ENCODE measurements at places on chromosomes 7 and 10. TPM values are rescaled to one million over a fixed set of nuclear protein-coding genes. Genes with fewer than 3 reads are reported as not detected.

Gene CCDC7
- 10.3 TPM for total RNA-seq

Gene CYP2C19
- 0.40 TPM for total RNA-seq

Gene DLG5
- 17.9 TPM for total RNA-seq

Gene COX15
- 17.7 TPM for total RNA-seq

Gene PAX4
- total RNA-seq: 0.09 TPM

Gene PNLIPRP3
- 0.32 TPM for total RNA-seq

Gene ACBD5
- 8.8 TPM for total RNA-seq

Gene SPRN
- total RNA-seq: 0.03 TPM

Gene MEOX2
- total RNA-seq: 1.3 TPM

Gene PRKAR2B
- total RNA-seq: 6.9 TPM

Gene CPA1
- 37,514 TPM for total RNA-seq

- no peak for DNase-seq
Observed at GRCh38 chr10:85946713-85947326, 419.8 kb downstream of the GRID1 start.

DNA sequence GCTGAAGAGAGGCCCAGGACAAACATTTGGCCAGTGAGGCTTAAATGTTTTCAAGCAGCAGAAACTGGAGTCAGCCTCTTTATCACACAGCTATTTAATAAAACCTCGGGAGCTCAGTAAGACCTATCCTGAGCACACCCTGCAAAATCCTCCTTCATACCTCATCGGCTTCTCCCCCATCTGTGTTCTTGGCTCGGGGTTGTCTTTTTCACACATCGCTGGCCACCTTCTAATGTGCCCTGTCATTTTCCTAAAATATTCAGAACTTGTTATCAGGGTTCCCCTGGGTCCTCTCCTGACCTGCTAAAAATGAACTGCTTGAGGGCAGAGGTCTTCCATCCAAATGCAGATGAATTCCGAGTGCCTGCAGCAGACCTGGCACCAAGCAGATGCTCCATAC lies 310.3 kb upstream of the AKR1E2 start:
- no peak for DNase-seq

DNA sequence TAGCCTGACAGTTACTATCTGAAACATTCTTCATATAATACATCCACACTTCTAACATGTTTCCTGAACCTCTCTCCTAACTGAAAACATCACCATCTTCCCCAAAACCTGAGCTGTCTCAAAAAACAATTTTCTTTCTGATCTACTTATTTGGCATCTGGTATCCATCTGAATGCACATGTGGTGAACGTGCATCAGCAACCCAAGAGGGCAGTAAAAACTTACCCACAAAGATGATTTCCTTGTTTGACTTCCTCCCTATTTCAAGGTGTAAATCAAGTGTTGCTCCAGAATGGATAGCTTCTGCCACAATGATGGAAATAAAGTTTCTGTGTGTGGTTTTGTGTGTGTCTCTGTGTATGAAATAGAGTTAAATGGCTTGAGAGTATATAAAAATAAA lies 500.4 kb downstream of the MAGI2 start:
- no peak for DNase-seq

- DNase-seq: no peak
Observed at GRCh38 chr7:157844141-157844540, 507.3 kb downstream of the DNAJB6 start.

GRCh38 chr7:150450491-150451001 lies at the start of gene GIMAP8:
Gene GIMAP8, plus strand, starts transcription at chr7:150450630. Its CDS starts 16,069 bp downstream, at chr7:150466699.
- no peak for DNase-seq

- no peak for DNase-seq
Observed at GRCh38 chr10:86366902-86367151, 232 bp upstream of the GRID1 start.

DNA sequence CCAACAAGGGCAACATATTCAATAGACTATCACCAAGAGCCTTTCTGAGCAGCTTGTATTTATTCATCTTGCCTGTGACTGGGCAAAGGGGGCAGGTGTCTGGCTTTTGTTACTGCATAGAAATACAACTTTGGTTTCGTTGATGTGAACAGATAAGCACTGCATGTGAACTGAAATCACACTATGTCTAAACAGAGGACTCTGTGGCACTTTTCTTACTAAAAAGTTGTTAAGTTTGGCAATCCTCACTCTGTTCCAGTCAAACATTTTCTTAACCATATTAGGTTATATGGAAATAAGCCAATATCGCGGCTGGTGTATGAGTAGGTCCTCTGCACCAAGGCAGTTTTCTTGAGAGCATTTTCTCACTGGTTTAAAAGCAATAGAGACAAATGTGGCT lies 48.5 kb downstream of the CALD1 start:
- no peak for DNase-seq

DNA sequence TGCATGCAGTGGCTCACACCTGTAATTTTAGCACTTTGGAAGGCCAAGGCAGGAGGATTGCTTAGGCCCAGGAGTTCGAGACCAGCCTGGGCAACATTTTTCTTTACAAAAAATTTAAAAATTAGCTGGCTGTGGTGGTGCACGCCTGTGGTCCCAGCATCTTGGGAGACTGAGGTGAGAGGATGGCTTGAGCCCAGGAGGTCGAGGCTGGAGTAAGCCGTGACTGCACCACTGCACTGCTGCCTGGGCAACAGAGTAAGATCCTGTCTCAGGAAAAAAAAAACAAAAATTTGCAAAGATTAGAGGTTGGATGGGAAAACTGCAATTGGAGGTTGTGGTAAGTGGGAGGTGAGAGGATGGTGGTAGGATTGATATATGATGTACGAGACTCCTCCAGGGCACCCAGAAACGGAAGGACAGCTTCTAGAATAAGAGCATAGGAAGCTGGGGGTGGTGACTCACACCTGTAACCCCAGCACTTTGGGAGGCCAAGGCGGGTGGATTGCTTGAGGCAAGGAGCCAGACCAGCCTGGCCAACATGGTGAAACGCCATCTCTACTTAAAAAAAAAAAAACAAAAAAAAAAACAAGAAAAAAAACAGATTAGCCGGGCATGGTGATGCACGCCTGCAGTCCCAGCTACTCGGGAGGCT lies 19.1 kb upstream of the PARP12 start:
- DNase-seq: no peak

GRCh38 chr7:48109848-48110663 lies 21.0 kb downstream of the UPP1 start:
- DNase-seq: peak; percentile 65

- no peak for DNase-seq
Observed at GRCh38 chr7:105756367-105756766, 120.0 kb downstream of the ATXN7L1 start.

GRCh38 chr10:79137826-79138225 lies 69.1 kb downstream of the ZMIZ1 start:
- no peak for DNase-seq

DNA sequence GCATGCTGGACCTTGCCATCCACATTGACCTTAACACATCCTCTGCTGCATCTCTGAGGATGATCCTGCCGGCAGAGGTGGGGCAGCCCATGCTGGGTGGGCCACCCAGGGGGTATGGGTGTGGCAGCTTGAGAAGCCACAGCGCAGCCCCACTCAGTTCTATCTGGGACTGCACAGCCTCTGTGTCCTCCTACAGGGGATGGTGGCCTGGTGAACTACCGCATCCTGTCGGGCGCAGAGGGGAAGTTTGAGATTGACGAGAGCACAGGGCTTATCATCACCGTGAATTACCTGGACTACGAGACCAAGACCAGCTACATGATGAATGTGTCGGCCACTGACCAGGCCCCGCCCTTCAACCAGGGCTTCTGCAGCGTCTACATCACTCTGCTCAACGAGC lies 12.2 kb upstream of the C10orf105 start:
- no peak for DNase-seq

- no peak for DNase-seq
Observed at GRCh38 chr7:151374139-151374538, 32.5 kb downstream of the NUB1 start.

- DNase-seq: no peak
Observed at GRCh38 chr7:134784251-134785049, 5.0 kb downstream of the CALD1 start.

GRCh38 chr7:88835147-88835728 lies 39.7 kb upstream of the TEX47 start:
- peak; percentile 22 for DNase-seq

DNA sequence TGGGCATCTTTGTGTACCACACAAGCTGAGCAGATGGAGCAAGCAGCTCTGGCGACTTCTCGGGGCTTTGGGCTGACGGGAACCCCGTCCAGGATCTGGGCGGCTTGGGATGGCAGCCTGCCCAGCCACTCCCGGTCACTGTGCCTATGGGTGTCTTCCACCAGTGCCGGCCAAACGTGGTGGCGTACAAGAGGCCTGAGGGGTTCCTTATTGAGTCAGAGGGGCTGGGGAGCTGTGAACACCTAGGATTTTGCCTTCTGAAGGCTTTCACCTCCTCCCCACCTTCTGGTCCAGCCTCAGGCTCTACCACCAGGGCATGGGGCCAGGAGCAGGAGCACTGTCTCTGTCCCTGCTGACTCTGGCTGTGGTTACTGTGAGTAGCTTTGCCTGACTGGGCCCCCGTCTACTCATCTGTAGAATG lies 71.8 kb upstream of the PPIF start:
- no peak for DNase-seq

- DNase-seq: no peak
Observed at GRCh38 chr7:92044940-92045339, 89.3 kb downstream of the CYP51A1 start.

DNA sequence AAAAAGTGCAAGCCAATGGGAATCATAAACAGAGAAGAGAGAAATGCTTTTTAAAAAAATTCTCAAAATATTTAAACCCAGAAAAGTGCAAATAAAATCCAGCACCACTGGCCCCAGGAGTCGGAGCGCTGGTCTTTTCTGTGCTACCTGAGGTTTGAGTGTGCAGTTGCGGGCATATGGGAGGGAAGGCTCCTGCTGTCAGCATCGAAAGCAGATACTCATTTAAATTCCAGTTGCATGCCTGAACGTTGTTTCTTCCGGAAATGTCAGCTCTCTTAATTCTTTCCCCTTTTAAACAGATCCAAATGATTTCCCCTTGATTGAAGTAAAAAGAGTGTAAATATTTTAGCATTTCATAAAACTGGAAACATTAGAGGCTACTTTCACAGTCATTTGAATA lies 240.5 kb upstream of the GPR26 start:
- no peak for DNase-seq

GRCh38 chr10:88437411-88437810 lies 145.7 kb downstream of the RNLS start:
- DNase-seq: no peak

DNA sequence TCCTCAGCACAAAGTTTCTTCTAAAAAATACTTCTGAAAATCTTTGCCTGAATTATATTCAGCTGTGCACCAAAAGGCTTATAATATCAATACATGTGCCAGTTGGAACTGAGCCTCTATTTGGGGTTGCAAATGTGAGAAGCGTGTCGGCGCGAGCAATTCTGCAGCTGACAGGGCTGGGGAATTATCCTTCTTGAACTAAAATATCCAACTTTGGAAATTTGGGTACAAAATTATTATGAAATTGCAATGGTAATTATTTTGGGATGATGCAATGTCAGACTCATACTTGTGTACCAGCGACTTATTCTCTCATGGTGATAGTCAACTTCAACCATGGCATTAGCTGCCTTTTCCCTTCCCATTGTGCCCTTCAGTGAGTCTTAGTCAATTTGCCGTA lies 507.0 kb upstream of the KLF6 start:
- no peak for DNase-seq

GRCh38 chr7:115135146-115135545 lies 213.3 kb downstream of the MDFIC start:
- DNase-seq: no peak

- DNase-seq: no peak
Observed at GRCh38 chr10:21263839-21264238, 261.6 kb downstream of the SKIDA1 start.

DNA sequence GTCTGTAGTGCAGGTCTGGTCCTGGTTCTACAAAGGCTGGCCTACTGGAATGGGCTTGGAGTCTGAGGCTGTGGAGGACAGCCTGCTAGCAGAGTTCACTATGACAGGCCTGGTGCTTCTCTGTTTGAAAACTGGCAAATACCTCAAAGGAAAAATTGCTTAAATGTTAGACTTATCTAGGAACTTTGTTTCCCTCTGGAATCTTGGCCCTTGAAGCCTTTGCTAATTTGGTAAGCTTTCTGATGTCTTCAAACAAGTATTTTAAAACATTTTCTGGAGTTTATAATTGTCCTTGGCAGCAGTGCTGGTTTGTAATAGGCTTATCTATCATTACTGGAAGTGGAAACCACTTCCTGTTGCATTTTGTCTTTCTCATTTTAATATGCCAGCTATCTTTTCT lies 139.7 kb downstream of the TMEM26 start:
- DNase-seq: no peak

DNA sequence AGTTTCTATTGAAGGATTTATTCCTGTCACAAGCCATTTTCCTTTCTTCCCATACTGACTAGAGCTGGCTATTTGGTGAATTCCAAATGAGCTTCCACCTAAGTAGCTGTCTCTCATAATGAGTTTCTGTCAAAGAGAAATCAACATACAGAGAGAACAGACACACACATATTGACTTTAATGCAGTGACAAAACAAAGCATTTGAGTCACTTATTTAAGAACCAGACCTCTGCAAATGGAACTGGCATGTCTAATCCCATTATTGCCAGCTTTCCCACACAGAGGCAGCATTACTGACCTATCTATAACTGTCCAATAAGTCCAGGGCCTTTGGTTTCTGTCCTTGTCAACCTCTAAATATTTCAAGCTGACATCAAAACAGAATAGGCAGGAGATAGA lies 179.3 kb upstream of the CSTF2T start:
- DNase-seq: no peak

DNA sequence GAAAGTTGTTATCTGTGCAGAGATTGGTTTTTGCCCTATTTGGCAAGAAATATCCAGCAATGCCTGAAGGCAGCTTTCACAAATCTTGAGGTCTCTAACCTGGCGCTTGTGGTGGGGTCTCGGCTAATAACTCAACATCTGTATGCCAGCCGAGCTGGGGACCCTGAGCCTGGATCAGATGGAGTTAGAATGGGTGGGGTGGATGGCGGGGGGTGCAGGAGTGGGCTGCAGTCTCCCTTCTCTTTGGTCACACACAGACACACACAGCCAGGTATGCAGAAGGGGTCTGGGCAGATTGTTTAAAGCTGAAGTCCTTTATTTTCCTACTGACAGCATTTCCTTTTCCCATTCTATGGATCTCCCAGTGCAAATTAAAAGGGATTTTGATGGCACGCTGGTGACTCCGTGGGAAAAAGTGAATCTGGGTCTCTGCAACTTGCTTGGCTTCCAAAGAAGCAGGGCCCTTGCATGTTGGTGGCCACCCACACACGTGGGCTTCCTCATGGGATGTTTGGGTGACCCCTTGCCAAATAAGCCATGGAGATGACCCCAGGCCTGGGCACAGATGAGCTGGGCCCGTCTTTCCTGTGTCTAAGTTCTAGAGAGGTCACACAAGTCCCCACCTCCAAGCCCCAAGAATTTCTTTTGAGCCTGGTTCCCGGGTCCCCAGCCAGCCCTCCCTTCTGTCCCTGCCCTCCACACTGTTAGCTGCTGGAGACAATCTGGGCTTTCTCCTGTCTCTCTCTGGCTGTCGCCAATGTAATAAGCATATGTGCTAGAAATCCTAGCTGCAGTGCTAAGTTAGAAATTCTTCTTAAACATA lies 39.9 kb upstream of the EMX2 start:
- no peak for DNase-seq

DNA sequence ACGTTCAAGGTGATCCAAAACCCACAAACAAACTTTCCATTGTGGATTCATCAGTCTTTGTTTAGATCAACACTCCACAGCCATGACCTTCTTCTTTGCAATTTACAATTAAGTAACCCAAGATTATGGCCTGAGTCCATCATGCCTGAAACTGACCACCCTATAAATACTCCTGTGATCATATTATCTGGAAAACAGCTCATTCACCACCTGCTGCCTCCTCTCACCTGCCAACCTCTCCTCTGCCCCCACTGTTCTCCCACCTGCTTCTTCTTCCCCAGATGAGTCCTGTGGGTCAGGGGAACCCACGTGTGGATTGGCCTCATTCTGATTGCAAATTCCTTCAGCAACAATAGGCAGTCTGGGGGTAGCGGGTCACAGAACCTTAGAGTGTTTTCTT lies 81.4 kb downstream of the ABLIM1 start:
- no peak for DNase-seq

All from pancreas (tissue), 10 donors.